Cardiac muscle cell (in vitro differentiated cells and primary cell): ENCODE measurements at places on chromosomes 1 and 21.

DNA sequence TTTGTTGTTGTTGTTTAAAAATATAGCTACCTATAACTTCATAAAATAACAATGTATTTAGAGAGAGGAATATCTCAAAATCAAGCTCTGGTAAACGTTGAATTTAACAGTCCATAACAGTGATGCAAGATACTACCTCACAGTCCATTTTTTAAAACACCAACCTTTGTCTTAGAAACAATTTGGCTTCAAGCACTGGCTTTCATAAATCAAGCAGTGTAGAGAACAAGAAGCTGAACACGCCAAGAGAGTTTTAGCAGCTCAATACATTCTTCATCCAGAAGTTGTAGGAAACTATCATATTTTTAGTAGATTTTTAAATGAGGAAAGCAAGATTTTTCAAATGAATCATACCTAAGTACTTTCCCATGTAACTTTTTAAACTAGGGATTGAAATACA lies 334.3 kb upstream of the ADAMTS5 start:
- DNase-seq = no peak

GRCh38 chr1:111323231-111323630 lies 32.6 kb downstream of the CHIA start:
- no peak for DNase-seq

DNA sequence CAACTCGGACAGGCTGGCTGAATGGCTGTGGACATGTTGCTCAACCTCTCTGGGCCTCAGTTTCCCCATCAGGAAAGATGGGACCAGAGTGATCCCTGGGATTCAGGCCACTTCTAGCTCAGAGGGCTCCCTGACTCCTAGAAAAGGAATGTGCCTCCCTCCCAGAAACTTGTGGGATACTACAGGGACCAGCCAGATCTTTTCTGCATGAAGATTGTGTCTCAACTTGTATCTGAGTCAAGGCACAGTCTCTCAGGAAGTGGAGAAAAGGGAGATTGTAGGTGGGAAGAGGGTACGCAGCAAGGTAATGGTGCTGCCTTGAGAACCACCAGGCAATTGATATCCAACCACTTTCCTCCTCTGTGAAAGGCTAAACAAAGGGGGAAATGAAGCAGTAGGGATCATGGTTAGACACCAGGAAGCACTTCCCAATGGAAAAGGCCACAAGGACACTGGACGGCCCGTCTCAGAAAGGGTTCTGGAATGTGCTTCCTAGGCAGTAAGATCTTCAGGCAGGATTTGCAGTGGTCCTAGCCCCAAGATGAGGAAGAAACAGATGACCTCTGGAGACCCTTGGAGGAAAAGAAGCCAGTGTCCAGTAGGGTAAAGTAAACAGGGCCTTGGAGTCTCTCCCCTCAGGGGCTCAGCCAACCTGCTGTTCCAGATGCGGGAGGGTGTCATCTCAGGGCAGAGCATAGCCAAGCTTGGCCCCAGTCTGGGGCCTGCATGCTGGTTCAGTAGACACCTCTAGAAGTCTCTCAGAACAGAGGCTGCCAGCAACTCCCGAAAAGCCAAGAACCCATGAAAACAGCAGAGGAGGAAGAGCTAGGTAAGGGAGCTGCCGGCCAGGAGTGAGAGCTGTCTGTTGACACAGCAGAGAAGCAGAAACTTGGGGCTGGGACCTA lies 16.8 kb downstream of the IFFO2 start:
- no peak for DNase-seq

DNA sequence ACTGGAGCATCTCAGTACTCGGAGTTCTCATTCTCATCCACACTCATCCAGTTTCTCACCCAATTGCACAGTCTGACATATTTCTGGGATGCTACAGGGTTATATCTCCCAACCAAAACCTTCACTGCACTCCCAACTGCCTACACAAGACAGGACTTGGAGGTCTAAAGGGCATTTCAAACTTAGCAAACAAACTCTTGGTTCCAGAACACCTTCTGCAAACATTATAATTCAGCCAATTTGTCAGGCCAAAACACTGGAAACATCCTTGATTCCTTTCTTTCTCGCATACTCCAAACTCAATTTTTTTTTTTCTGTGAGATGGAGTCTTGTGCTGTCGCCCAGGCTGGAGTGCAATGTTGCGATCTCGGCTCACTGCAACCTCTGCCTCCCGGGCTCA lies 7.9 kb downstream of the SLAMF1 start:
- DNase-seq = no peak

GRCh38 chr1:9161342-9161741 lies 32.4 kb upstream of the GPR157 start:
- DNase-seq = no peak

DNA sequence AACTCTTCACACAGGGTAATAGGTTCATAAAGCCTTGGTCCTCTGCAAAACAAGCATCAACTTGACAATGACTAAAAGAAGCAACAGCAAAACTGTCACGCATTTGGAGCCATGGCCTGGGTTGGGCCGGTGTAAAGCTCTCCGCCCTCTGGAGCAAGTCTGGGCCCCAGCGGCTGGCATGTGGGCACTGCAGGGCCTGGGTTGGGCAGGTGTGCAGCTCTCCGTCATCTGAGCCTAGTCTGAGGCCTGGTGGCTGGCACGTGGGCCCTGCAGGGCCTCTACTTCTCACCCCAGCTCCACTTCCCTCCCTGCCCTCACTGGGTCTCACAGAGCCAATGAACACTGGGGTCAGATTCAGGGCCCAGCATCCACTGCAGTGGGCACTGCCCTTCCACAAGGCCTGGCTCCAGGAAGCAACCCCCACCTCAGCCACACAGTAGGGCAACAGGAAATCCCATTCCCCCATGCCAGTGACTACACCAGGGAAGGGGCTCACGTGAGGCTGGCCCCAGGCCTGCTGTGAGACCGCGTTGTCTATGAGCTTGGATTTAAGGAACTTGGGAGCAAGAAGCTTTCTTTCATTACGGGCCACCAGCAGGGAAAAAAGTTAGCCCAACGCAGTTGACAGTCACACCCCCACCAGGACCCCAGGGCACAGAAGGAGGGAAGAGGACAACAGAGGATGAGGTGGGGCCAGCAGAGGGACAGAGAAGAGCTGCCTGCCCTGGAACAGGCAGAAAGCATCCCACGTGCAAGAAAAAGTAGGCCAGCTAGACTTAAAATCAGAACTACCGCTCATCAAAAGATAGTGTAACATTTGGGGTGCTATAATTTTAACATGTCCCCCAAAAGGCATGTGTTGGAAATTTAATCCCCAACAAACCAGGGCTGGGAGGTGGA lies 52.7 kb downstream of the NPHP4 start:
- no peak for DNase-seq

DNA sequence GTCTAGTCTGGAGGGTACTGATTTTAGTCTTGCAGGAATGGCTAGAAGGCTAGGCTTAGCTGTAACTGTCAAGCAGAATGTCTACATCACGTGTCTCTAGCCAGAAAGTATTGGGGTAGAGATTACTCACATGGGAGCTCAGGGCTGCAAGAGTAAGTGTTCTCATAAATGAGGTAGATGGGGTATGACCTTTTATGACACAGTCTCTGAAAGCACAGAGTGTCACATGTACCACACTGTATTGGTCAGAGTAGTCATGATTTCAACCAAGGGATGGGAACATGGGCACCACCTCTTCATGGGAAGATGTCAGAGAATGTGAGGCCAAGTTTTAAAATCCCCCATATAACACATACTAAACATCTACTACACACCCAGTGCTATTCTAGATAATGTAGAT lies 2.9 kb downstream of the FYB2 start:
- DNase-seq = peak; percentile 29

DNA sequence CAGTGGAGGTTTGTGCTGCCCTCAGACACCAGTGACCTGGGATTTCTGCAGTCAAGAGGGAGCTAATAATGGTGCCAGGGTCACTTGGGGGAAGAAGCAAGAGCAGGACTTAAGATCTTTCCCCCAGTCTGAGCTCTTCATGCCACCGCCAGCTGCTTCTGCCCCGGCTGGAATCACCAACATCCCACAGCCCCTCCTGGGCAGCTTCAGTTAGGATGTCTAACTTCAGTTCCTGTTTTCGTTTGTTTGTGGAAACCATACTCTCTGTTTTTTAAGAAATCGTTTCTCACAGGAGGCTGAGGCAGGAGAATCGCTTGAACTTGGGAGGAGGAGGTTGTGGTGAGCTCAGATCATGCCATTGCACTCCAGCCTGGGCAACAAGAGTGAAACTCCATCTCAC lies 25.6 kb upstream of the PRDM2 start:
- DNase-seq = no peak

- no peak for DNase-seq
These were observed 17.9 kb downstream of the B3GALNT2 start for GRCh38 chr1:235486321-235486720.

DNA sequence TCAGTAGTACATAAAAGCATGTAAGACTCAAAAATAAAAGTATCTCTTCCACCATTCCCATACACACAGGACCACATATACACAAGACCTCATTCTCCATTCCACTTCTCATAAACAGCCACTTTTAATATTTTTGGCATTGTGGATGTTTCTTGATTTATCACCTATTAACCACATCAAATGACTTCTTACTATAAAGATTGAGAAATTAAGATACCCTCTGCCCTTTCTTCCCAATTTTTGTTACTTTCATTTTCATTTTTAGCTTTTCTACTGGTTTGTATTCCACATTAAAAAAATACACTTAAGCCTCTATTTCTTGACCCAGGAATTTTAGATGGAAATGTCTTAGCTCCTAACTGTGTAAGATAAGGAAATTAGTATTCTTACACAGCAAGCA lies 22.8 kb downstream of the AKT3 start:
- DNase-seq = peak; percentile 3

GRCh38 chr1:234924450-234925355 lies 203.9 kb downstream of the TOMM20 start:
- no peak for DNase-seq

DNA sequence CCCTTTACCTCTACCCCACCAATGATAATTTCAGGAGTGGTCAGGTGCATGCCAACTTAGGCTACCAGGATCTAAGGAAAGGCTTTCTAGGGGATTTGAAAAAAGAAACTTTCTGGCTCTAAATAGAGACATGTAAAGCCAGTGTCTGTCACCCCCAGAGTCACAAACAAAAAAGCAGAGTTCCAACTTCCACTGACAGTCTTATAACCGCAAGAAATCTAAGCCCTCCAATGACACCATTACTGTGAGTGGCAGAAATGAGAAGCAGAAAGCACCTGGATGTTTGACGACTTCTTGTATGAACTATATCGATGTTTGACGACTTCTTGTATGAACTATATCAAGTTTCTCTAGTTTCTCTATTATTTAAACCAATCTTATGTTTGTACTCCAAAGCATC lies 6.0 kb downstream of the DENND1B start:
- no peak for DNase-seq

DNA sequence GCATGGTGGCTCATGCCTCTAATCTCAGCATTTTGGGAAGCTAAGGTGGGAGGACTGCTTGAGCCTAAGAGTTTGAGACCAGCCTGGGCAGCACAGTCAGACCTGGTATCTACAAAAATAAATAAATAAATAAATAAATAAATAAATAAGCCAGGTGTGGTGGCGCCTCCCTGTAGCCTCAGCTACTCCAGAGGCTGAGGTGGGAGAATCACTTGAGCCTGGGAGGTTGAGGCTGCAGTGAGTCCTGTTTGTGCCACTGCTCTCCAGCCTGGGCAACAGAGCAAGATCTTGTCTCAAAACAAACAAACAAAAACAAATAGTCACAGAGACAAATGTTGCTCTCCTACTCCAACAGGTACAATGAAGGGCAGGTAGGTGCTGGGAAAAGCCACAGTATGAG lies 242.4 kb upstream of the POU3F1 start:
- no peak for DNase-seq

DNA sequence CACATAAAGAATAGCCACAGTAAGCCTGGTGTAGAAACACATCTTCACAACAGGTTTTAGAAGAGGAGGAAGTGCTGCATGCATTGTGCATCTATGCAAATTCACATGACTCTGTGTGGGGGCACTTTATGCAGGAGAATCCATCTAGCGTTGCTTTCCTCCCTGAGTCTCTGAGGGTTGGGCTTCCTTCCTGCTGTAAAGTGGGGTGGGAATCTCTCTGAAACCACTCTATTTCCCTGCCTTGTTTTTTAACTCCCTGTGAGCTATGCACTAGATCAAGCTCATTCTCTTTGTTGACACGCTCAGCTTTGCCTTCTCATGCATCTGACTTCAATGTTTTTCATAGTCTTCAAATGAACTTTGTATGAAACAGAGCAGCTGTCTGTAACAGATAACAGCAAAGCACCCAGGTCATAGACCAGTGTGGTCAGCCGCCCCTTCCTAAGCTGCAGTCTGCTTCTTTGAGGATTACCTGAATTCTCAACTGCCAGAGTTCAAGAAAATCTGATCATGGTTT lies 102.7 kb upstream of the DPH5 start:
- DNase-seq = no peak

DNA sequence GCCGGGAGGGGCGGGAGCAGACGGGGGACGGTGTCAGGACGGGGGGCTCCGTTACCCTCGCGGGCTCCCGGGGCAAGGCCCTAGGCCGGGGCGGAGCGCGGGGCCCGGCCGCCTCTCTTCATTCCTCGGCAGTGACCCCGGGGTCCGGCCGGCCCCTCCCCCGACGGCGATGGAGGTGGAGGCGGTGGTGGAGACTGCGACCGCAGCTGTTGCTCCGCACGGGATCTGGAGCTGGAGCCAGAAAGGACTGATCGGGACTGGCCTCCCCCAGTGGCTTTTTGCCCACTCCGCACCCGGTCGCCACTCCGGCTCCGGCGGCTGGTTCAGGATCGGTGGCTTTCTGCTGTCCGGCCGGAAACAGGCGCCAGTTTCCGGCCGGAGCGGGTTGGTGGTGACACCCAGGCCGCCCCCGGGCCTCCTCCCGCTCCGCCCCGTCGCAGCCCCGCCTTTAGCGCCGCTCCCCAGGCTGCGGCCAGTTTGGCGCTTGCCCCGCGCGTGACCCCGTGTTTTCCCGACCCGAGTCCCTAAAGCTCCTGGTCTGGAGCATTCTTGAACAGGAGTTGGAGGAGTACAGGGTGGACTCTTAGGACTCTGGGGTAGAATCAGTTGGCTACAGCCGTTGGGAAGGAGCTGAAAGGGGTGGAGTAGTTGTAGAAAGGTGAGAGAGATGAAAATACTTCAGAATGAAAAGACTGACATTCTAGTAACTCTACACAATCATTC lies at the start of gene OTUD7B:
Gene OTUD7B, minus strand, starts transcription at position 334 of the 723 bp plus-strand sequence. CDS start 33,216 bp downstream, outside the sequence.
- peak; percentile 94 for DNase-seq

GRCh38 chr1:184615301-184615700 lies 139.4 kb downstream of the EDEM3 start:
- peak; percentile 72 for DNase-seq

DNA sequence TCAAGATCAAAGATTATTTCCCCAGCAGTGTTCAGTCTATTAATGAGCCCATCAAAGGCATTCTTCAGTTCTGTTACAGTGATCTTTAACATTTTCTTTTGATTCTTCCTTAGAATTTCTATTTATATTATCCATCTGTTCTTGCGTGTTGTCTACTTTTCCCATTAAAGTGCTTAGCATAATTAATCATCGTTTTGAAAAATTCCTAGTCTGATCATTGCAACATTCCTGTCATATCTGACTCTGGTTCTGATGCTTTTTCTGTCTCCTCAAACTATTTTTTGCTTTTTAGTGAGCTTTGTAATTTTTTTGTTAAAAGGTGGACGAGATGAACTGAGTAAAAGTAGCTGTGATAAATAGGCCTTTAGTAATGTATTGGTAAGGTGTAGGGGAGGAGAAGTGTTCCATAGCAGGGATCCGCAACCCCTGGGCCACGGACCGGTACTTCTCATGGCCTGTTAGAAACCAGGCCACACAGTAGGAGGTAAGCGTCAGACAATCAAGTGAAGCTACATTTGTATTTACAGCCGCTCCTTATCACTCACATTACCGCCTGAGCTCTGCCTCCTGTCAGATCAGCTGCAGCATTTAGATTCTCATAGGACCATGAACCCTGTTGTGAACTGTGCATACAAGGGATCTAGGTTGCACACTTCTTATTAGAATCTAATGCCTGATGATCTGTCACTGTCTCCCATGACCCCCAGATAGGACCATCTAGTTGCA lies 163.3 kb downstream of the PIK3R3 start:
- DNase-seq = no peak
